Lung (tissue), 17 donors: ENCODE measurements at places on chromosomes 3 and 15.
A peak's percentile ranks its signal among the peaks of the same experiment; 100 is the strongest.

DNA sequence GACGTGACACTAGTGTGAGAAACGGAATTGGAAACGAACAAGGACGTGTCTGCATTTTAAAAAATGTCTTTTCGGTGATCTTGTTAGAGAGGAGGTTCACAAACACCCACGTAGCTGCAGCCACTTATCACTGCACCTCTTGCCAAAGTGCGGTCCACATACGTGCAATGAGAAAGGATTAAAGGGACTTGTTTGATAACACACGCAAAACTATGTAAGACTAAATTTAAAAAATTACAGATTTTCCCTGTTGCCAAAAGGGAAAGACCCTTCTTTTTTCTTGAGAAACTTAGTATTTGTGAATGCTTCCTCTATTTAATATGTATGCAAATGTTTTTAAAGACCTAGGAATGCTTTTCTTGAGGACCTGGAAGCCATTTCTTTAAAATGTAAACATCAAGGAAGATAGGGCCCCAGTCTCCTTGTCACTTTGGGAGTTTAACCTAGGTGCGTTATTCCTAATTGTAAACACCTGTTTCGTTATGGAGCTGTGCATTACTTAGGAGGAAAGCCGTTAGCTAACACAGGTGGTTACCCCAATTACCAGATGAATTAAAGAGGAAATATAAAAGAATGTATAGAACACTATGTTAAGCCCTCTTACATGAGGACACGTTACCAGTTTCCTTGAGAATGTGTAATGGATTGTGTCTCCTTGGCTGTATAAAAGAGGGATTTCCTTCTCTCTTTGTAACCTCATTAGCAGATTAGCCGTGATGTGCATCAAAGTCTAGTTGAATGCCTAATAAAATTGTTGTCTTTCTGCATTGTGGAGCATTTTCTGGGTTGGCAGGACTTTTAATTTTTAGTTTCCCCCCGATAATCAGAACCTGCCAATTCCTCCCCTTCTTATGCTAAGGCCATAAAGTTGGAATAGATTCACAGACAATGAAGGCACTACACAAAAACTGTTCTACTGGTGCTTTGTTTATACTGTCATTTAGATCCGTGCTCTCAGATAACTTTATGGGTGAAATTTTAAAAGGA is 1.0 kb downstream of the LEKR1 start:
- no peak for DNase-seq

GRCh38 chr15:90647326-90647725 is 69.8 kb upstream of the BLM start:
- DNase-seq, result no peak

- DNase-seq, result peak; percentile 14
These were observed 901.5 kb upstream of the SEMA6D start for GRCh38 chr15:46815765-46816164.

DNA sequence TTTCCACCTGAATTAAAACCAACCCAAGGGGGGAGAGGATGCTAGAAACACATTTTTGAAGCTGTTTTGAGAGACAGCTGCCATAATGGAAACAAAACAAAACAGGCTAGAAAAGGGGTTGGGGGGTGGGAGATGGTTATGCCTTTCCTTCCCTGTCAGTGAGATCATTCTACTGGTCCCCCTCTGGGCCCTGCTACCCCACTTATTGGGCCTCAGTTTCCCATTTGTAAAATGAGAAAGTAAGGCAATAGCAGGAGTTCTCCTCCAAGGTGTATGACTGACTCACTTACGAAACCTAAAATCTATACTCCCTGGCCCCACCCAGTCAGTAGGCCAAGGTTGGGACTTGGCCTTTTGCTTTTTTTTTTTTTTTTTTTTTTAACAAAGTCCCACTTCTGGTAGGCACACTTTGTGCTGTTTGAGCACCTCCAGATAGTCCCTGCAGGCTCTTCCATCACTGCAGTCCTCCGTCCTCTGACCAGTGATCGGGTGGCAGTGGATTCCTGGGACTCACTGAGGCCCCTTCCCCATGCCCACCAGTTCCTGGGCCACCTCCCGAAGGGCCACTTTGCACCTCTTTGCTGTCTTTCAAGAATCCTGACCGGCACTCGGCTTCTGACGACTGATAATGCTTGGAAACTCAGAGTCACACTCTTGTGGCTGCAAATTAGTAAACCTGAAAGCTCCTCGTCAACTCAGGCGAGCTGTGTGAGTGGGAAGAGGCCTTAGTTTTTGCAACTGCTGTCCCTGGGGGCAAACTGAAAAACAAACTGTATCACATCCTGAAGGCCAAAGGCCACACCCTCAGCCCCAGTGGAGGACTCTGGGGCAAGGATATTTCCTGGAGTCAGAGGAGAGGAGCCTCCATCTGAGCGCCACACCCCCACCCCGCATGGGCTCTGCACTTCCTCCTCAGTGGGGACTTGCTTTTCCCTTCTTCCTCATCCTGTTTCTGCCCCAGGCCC is 6.7 kb upstream of the PSTPIP1 start:
- DNase-seq, result no peak

DNA sequence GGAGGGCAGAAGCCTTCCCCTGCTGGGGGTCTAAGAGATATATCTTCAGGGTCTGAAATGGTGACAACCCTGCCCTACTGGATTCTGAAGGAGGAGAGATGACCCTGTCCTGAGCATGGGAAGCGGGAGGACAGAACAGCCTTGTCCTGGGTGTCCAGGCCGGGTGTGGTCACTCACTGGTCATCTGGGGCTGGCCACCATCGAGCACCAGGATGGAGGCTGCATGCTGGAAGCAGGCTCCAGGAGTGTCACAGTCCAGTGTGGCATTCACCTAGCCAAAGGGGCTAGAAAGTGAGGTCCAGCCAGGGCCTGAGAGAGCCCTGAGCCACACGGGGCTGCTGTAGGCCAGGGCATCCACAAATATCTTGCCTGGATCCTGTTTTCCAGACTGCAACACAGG is 5.2 kb downstream of the CDHR4 start:
- DNase-seq, result no peak

GRCh38 chr3:175316799-175317198 is 457.7 kb downstream of the NAALADL2 start:
- no peak for DNase-seq

DNA sequence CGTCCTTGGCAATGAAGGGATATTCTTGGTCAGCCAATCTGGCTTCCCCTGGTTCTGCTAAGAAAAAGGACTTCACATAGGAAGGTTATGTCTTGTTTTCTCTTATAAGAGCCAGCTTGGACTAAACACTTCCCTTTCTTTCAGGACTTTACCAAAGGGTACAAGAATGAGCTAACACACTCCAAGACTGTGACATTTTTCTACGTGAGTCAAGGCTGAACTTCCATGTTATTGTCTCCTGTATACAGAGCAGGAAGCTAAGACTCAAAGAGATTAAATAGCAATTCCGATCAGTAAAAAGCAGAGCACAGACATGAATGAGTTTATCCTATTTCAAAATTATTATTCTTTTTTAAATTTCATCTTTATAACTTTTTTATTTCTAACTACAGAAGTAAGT is 63.3 kb upstream of the STT3B start:
- no peak for DNase-seq

GRCh38 chr15:36177590-36178302 is 401.7 kb upstream of the CDIN1 start:
- DNase-seq, result peak; percentile 97

DNA sequence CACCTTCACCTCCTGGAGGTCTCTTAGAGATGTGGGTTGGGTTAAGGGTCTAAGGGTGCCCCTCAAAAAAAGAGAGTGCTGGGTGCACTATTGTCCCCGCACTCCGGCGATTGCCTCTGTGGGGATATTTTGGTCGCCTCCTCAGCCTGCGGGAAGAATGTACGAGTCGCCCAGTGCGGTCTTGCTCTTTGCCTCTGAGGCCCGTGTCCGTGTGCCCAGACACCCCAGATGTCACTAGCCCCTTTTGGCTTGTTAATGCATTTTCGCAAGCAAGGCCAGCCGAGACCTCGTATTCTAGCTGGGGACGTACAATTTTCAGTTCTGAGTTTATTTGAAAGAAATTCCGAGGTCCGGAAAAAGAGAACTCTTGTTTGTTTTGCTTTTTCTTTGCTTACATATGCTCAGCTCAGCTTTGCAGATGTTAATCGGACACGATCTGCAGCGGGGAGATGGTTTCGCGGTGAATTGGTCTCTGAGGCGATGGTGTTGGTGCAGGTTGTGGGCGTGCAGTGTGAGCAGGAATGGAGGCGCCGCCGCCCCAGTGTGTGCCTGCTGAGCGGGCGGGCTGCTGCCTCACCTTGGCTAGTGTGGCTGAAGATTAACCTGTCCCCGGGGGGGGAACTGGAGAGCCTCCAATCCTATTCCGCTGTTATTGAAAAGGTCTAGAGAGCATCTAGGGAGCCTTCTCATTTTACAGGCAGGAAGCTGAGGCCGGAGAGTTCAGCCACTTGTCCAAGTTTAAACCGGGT is 1.4 kb downstream of the ST6GAL1 start:
- peak; percentile 56 for DNase-seq

DNA sequence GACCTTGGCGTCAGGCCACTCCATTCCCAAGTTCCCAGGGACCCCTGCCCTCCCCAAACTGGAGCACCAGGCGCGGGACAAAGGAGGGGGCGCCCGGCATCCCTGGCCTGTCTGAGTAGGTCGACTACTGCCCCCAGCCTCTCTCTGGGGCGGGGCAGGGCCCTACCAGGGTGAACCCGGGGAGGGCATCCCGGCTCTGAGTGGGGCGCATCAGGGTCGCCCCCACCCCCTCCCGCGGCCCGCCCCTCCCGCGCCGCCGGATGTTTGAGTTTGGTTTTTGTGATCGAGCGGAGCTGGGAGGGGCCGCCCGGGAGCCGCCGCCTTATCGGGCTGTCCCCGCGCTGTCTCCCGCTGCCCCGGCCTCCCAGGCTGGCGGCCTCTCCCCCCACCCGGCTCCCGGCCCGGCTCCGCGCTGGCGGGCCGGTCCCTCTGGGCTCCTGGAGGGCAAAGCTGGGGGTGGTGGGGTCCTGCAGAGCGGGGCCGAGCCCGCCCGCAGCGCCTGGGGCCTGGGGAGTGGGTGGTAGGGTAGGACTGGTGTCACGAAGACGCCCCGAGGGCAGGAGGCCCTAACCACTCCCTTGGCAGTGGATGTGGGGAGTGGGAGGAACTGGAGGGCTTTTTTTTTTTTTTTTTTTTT is 47.2 kb upstream of the SMAD6 start:
- DNase-seq, result peak; percentile 72

- DNase-seq, result no peak
These were observed 361 bp upstream of the STXBP5L start for GRCh38 chr3:120907659-120908029.

GRCh38 chr15:72983801-72984545 is 68.3 kb upstream of the NEO1 start:
- DNase-seq, result no peak

DNA sequence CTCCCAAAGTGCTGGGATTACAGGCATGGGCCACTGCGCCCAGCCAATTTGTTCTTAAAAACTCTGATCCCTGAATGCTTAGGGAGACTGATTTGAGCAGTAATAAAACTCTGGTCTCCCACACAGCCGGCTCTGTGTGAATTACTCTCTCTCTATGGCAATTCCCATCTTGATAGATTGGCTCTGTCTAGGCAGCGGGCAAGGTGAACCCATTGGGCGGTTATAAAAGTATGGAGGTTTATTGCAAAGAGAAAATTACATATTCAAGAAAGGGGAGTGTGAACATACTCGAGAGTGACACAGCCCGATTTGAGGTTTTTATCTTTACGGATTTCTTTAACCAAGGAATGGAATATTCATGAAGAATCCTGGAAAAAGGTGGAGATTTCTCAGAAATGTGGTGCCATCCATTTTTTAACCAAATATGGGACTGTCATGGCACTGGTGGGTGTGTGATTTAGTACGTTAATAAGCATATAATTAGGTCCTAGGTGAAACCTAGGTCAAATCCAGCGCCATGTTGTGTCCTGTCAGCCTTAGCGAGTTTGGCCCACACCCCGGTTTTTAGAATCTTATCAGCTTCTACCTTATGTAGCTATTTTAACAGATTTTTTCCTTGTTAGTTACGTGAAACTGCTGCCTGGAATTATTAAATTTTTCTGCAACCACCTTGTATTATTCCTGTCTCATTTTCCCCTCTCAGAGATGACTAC is 7.2 kb upstream of the GMPS start:
- no peak for DNase-seq

DNA sequence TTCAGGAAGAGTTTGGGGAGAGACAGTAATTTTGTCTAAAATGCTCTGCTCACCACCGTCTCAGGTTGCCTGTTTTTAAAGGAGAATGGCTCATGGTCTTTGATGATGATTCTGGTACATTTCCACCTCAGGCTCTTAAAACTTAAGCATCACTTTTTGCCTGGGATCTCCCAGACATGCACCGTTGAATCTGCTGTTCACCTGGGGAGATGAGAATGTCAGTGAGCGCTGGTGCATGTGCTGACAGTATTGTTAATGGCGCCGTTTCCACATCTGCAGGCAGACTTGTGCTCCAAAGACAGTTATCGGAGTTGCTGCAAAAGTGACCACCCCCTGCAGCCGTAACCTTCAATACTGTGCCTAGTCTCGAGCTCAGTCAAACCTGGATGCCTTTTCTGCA is 219.0 kb upstream of the TPM1 start:
- no peak for DNase-seq

- no peak for DNase-seq
These were observed 80.3 kb downstream of the FILIP1L start for GRCh38 chr3:100033903-100034471.

DNA sequence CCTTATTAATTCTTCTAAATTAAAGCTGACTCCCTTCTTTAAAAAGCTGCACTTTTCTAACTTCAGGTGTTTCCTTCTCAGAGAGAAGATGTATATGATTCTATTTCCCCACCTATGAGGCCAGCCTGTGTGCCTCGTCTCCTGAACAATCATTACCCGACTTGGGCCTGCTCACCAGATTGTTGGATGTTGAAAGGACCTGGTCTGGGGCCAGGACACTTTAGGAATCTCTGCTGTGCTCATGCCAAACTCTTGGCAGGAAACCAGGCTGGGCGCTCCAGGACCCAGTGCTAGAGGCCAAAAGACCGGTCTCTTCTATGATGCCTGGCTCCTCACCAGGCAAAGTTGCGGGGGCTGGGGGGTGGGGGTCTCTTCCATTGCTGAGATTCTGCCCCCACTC is 16.9 kb upstream of the LRRC31 start:
- peak; percentile 86 for DNase-seq

DNA sequence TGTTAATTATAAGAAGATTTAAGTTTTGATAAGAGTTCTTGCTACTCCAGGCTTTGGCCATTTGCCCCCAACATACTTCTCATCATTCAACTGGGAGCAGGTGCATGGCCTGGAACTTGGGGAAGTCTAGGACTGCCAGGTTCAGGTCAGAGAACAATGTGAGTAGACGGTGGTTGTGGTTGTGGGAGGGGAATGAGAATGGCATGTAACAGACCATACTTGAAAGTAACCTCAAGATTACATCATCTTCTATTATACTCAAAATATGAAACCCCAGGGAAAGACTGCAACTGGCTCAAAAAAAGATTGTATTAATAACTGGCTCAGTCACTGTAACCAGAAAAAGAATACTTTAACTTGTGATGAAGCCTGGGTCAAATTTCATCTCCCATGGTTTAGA is 364.9 kb upstream of the DPPA4 start:
- DNase-seq, result no peak
